ENCODE measurements at places on chromosomes 6 and 20.

DNA sequence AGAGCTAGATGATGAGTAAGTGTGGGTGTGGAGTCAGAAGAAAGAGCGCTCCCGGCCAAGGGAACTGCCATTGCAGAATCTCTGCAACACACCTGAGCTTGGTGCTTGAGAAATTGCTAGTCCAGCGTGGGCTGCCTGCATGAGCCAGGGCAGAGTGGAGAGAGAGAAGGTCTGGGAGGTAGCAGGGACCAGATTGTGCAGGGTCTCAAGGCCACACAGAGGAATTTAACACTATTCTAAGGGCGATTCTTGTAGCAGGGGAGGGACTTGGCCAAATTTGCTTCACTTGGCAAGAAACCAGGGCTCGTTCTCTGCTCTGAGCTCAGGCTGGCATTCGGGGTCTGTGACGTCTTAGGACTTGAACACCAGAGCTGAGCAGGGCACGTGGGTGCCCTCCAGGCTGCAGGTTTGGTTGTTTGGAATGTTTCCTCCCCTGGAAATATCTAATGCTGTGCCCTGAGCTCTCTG is 53.5 kb downstream of the BCAS4 start:
- DNase-seq: no peak

GRCh38 chr6:46062312-46062711 is 46.7 kb upstream of the CLIC5 start:
- DNase-seq: no peak

DNA sequence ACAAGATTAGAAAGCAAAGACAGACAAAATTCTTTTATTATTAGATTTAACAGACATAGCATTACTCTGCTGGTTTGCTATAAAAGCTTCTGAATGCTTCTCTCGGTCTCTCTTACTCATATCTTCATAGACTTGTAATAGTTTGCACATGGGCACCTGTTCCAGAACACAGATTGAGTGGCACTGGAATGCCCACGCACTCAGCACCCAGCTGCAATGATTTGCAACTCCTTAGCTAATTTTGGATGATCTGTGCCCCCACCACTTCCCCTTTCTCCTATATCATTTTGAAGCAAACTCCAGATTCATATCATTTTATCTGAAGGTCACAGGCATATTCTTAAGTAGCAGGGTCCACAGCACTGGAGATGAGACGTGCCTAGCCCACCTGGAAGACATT is 148.8 kb downstream of the CFAP61 start:
- no peak for DNase-seq

DNA sequence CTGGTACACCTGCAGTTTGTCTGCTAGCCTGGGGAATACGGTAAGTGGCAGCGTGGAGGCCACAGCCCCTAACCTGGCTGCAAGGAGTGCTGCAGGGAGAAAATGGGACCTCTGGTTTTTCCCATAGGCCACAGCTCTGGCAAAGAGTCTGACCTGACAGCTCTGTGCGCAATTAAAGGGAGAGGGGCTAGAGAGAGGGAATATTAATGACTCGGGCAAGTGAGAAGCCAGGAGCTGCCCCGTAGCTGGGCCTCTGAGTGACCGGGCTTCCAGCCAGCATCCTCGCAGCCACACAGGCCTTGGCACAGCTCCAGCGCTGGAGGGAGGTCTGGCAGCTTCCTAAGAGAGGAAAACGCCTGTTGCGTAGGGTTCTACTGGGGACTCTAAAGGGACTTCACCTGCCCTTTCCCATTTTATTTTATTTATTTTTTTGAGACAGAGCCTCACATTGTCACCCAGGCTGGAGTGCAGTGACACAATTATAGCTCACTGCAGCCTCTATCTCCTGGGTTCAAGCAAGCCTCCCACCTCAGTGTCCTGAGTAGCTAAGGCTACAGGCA is 18.2 kb upstream of the OCSTAMP start:
- no peak for DNase-seq

- no peak for DNase-seq
These were observed 125.3 kb downstream of the ANKS1A start for GRCh38 chr6:35014341-35014740.

GRCh38 chr6:41635365-41635764 is 2.9 kb upstream of the MDFI start:
- DNase-seq: no peak

- DNase-seq: no peak
These were observed 10.7 kb downstream of the TBXT start for GRCh38 chr6:166156942-166157341.

- DNase-seq: no peak
These were observed 17.1 kb downstream of the TGM3 start for GRCh38 chr20:2312876-2313275.

DNA sequence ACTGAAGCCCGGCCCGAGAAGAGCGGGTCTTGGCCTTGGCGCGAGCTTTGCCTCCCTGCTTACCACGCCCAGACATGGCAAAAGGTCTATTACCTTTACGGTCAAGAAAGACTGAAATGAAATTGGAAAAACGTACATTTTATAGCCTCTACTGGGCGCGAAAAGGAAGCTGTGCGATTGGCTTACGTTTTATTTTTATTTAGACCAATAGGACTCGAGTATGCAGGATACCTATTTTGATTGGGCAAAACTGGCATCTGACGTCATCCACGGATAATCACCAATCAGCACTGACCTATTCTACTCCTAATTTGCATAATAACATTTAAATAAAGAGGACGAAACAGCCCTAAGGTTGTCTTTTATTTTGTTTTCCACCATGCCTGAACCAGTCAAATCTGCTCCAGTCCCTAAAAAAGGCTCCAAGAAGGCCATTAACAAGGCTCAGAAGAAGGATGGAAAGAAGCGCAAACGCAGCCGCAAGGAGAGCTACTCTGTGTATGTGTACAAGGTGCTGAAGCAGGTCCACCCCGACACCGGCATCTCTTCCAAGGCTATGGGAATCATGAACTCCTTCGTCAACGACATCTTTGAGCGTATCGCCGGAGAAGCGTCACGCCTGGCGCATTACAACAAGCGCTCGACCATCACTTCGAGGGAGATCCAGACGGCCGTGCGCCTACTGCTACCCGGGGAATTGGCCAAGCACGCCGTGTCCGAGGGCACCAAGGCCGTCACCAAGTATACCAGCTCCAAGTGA is 97.4 kb downstream of the OR2B2 start:
- DNase-seq: no peak

DNA sequence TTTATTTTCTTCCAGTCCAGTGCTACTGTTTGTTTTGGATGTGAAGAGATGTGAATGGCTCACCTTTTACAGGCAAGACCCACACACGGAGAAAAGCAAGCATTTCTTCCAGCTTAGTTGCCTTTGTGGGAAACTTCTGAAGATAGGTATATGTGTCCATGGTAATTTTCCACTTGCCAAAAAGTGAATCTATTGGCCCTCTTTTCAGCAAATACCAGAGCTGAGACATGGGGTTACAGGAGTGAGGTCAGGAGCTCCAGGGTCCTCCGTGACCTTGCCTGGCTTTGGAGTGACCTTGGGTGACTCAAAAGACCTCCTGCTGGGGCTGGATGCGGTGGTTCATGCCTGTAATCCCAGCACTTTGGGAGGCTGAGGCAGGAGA is 166.7 kb downstream of the SCML4 start:
- DNase-seq: no peak

DNA sequence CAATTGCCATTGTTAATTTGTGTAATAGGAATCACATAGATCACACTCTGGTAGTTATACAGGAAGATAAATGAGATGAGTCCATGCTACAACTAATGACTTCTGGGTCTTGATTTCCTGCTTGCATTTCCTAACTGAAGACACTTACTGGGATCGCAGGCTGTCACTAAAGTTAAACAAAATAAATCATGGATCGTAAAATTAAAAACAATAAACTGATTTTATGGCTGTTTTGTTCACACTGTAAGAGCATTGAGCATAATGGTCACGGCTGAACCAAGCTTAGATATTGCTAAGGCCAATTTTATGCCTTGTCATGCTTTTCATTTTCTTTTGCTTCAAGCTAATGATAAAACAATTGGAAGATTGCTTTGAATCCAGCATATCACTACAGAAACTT is 332.5 kb upstream of the CITED2 start:
- DNase-seq: no peak

- DNase-seq: no peak
These were observed 136.7 kb downstream of the MMUT start for GRCh38 chr6:49326347-49326746.

GRCh38 chr6:153121311-153121710 is 9.8 kb downstream of the RGS17 start:
- no peak for DNase-seq

DNA sequence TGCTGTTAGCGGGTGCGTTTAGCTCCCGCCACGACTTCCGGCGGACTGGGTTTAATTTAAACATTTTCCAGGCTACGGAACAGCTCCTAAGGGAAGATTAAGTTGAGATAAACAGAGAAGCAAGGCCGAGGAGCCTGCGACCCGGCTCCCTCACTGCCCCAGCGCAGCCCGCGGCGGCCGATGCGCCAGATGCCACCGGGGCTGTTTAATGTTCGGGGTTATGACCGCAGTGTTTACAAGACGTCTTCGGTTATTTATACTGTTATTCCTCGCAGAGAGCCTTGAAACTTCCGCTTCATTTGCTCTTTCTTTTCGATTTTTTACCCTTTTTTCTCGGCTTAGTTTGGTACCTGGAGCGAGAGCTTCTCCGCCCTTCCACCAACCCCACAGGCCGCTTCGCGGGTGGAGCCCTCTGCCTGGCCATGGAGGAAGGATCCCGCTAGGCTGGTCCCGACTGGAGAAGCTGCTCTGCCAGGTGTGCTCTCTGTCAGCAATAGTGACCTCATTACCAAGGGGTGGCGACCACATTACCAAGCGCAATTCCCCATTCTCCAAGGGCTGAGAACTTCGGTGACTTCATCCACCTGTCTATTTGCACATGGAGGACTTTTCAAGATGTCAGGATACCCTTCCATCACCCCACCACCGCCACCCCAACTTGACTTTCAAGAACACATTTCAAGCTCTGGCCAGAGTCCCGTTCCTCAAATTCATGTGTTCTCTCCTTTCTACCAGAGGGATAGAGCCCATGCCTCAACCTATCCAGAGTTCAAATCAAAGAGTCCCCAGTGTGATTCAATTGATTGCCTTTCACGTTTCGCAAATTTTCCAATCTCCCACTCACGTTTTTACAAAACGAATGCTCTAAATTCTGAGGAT is 4.1 kb downstream of the TCF21 start:
- DNase-seq: no peak

- no peak for DNase-seq
These were observed 147.2 kb upstream of the DST start for GRCh38 chr6:56789879-56790278.

DNA sequence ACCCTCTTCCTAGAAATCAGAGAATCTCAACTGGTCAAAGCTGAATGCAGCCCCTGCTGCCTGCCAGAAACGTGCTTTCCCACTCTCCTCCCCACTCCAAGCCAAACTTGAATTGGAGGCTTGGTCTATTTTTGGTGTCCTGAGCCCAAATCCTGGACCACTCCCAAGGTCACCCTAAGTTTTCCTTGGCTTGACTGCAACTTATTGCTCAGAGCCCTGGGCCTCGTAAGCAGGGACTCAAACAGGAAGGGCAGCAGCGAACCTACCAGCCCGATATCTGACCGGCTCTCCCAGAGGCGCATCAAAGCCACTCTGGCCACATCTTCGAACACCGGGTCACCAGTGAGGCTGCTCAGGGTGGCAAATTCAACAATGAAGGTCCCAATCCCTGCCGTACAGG is 12.7 kb downstream of the EDEM2 start:
- DNase-seq: no peak

DNA sequence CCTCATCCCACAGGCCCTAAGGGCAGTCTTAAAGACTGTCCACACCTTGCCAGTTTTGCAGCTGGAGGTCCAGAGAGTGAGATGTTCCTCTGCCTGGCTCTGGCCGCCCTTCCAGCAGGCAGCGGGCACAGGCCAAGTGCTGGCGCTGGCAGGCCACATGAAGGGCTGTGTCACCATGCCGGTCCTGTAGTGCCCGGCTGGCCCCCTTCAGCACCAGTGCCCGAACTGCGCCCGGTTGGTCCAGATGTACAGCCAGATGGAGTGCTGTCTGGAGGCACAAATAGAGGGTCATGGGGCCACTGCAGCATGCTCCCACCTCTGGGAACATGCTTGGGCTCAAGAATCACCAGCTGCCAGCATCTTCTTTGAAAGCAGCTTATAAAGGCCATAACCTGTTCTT is 3.8 kb downstream of the NFKBIE start:
- DNase-seq: no peak

DNA sequence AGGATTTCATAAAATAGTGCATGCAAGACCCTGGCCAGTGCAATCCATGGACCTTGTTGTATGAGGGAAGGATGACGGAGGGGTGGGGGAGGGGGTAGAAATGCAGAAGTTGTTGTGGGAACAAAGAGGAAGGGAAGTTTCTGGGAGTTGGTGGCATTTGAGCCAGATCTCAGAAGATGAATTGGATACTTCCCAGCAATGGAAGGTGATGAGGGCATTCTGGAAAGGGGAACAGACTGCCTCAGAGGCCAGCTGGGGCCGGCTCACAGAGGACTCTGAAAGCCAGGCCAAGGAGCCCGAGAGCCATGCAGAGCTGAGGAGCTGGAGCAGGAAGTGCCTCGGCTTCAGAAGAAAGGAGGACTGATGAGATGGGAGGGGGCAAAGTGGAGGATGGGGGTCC is 2.7 kb downstream of the TMEM74B start:
- no peak for DNase-seq

DNA sequence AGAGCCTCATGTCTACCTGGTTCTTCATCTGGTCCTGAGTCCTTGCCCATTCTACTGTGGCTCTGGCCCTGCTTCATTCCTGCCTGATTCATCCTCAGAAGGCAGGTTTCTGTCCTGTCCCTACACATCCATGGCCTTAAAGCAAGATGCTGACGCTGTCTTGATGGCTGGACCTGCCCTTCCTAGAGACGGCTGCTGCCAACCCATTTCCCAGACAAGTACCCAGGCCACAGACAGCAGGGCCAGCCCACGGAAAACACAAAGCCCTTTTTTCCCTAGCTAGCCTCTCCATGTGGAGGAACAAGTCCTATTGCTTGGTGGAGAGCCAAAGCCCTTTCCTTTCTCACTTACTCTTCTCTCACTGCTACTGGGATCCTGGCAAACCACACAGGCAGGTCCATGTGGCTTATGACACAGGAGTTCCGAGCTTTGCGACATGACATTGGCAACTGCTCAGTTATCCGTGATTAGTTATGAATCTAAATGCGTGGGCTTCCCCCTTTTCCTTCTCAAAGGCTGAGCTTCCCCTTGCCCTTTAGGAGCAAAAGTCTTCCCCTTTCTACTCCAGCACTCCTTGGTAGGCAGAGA is 72.9 kb downstream of the SLC22A3 start:
- no peak for DNase-seq

- DNase-seq: no peak
These were observed 63.6 kb upstream of the SIRPA start for GRCh38 chr20:1831606-1832005.
